AG04450 (cell line): ENCODE measurements at places on chromosomes 3 and 15. TPM values are rescaled to one million over a fixed set of nuclear protein-coding genes. Genes with fewer than 3 reads are reported as not detected.

The SLC27A2 gene
- 0.11 TPM in 1 of 2 replicates, not detected in the other for polyA plus RNA-seq

The ONECUT1 gene
- polyA plus RNA-seq, result not detected in 2 replicates

The CD86 gene
- polyA plus RNA-seq, result not detected in 2 replicates

The OR5K2 gene
- polyA plus RNA-seq, result not detected in 2 replicates

DNA sequence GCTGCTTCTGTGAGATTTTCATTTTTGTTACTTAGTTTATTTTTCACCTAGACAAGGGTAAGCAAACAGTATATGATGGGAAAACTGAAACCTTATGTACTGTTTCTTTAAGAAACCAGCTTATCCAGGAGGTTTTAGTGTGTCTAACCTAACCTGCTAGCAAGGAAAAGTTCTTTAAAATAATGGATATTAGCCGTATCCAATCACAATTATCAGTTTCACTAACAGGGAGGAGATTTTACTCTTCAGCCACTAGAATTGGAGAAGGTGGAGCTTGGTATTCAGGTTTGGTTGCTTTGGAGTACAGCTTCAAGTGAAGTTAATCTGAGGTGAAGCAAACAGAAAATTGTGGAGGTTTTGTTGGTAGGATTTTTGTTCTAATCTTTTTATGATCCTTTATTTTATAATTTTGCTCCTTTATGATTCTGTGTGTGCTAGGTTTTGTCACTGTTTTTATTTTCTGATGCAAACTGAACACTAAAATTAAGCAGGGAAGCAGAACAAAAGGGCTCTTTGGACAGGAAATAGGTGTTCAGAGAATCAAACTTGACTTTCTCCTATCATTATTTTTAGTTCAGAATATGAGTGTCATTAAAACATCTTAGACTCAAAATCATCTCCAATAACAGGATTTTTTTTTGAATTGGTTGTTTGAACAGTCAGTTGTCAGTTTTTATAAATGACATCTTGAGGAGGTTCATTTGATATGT is 13.0 kb downstream of the ZFAND6 start:
- DNase-seq, result peak; percentile 57

DNA sequence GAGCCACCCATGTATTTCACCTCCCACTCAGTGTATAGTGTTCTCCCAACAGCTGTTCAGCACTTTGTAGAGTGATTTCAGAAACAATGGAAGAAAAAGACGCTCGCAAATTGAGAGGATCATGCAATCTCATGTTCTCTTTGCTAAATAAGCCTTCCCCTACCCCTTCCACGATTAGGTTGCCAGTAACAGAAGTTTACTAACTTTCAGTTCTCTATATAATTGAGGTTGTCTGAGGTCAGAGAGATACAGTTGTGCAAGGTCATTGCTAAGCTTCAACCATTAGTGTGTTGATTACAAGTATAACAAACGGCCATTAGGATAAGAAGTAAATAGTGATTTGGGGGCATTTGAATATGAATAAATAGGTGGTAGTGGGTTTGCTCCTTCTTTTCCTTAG is 99.6 kb downstream of the TUSC7 start:
- DNase-seq, result no peak

DNA sequence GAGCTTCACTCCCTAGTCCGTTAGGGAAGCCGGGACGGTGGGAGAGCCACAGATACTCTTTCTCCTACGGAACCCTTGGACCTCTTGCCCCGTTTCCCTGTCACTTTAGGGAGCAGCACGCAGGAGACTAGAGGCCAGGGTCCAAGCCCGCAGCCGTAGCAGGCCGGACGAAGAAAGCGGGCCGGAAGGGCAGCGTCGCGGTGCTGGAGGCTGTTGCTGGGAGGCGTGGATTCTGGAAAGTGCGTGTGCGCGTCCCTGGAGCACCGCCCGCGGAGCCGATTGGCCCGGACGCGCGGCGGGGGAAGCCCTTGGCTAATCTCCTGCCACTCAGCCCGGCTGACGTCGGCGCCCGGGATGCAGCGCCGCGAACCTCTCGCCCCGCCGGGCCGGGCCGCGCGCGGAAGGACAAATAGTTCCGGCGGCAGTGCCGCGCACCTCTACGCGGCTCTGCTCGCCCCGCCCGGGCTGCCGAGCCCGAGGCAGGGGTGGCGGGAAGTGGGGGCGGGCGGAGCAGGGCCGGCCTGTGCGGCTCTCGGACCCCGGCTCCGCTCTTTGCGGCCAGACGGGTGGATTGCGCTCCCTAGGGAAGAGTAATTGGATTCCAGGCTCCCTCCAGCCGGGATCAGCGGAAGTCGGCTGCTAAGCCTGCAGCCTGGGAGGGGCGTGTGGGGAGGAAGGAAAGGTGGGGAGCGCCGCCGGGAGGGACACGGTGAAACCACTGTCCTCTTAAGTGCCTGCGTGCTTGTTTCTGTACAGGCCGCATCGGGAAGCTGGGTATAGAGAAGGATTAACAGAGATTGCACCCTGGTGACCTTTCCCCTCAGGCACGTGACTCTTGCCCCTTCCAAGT is 31.3 kb upstream of the TCF12 start:
- peak; percentile 89 for DNase-seq

DNA sequence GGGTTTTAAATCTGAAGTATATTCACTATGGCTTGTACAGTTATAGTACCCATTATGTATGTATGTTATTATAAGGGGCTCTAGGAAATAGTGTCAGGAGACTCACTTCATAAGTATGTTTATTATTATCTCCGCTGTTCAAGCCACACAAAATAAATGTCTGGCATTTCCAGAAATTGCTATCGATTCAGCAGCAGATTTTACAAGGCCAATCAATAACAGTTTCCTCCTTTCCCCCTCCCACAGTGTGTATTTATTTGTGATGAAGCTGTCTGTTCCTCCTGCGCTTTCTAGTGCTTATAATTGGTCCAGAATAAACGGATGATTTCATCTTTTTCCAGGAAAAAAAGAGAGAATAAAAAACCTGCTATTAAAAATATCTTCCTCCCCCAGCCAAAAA is 134.2 kb upstream of the LPP start:
- no peak for DNase-seq

- no peak for DNase-seq
These were observed 73.9 kb upstream of the SLC24A5 start for GRCh38 chr15:48046813-48047438.

DNA sequence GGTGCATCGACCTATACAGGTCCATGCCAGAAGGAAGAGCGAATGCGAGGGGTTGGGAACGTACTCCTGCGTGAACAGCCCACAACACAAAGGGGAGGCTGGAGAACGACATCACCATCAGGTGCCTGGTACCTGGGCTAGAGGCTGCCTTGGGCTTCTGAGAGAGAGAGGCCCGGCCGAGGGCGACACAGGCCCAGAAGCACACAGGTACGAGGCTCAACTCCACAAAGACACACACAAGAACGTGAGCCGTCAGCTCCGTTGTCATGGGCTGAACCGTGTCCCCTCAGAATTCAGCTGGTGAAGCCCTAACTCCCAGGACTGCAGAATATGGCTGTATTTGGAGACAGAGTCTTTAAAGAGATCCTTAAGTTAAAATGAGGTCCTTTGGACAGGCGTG is 134.3 kb downstream of the ATP10A start:
- DNase-seq, result no peak

DNA sequence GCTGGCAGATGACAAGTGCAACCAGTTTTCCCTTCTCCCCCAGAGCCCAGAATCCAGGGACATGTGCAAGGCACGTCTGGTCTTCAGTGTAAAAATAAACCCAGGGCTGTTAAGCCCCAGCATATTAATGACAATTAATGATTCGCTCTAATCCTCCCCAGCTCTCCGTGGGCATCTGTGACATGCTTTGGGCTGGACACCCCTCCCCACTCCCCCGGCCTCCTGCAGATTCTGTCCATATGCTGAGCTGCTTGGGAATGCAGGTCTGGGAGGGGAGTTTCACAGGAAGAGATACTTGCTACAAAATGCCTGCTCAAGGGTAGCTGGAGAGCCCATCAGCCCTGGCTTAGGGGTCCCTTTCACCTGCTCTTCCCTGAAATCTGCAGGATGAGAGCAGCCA is 43.0 kb upstream of the NTRK3 start:
- no peak for DNase-seq

GRCh38 chr3:107907996-107908395 is 182.8 kb downstream of the CD47 start:
- DNase-seq, result no peak

DNA sequence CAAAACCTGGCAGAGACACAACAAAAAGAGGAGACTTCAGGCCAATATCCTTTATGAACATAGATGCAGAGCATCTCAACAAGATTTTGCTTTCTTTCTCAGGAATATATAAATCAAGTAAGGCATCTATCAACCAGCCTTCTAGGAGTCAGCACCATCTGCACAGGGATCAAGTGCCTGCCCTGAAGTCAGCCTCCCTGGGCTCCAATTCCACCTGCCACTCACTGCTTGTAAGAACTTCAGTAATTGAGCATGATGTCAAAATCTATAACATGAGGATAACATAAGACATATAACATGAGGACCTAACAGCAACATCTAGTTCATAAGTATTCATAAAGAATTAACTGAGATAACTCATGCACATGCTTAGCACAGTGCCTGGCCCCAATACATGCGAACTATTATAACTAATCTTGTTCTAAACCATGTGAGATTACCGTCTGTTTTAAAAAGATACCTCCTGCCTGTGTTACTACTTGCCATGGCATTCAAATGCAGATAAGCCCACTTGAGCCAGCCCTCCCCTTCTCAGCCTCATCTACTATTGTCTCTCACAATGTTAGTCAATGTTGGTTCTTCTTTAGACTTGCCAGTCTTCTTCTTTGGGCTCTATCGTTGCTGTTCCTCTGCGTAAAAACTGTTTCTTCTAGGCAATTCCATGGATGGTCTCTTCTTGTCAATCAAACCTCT is 91.6 kb downstream of the PLD1 start:
- no peak for DNase-seq
